ENCODE measurements at places on chromosomes 2 and 18. TPM values are rescaled to one million over a fixed set of nuclear protein-coding genes. Genes with fewer than 3 reads are reported as not detected.

GRCh38 chr2:239354132-239354790, 46.6 kb downstream of the HDAC4 start:
- H3K36me3 ChIP-seq, result no peaks in the 10 kb centered on the region
- no peak overlapping the region for H3K4me3 ChIP-seq
- H3K27me3 ChIP-seq, result no peaks in the 10 kb centered on the region
- peaks cover 3% of the 10 kb centered on the region for H3K4me1 ChIP-seq

DNA sequence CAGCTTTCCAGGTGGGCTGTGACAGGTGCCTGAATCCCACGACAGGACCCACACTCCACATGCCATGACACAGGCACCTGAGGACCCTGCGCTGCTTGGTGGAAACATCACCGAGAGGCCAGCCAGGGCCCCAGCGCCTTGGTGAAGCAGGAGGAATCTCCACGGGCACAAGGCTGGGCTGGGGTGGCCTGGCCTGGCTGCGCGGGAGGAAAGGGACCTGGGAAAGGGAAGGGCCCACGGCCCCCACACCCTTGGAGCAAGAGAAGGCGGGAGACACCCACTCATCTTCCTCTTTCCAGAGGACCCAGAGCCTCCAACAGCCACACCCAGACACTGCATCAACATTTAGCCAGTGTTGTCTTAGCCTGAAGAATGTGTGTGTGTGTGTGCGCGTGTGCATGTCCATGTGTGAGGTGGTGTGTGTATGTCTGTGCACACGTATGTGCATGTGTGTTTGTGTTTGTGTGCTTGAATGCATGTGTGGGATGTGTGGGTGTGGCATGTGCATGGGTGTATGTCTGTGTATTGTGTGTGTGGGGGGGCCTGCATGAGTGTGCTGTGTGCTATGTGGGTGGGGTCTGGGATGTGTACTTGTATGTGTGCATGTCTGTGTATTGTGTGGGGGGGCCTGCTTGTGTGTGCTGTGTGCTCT, 6.3 kb upstream of the OTOS start:
- no peak overlapping the region for H3K4me3 ChIP-seq
- no peaks in the 10 kb centered on the region for H3K27me3 ChIP-seq
- no peak overlapping the region for H3K27ac ChIP-seq
- no peak for DNase-seq

Gene NPPC
- total RNA-seq, result not detected

DNA sequence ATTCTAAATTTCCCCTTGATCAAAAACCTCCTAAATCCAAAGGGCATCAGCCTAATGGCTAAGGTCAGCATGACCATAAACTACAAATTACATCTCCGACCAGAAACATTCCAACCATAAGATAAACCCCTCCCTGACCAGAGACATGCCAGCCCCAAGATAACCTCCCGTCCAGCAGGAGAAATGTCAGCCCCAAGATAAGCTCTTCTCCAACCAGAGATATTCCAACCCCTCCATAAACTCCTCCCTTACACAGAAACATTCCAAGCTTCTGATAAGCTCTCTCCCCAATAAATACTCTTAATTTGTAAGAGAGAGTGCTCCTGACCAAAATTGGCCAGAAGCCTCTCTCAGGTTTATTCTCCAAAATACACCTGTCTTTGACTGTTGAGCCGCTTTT, 274.0 kb downstream of the RNF152 start:
- no peak overlapping the region for H3K27ac ChIP-seq
- DNase-seq, result no peak
- no peaks in the 10 kb centered on the region for H3K4me1 ChIP-seq
- H3K27me3 ChIP-seq, result no peaks in the 10 kb centered on the region

DNA sequence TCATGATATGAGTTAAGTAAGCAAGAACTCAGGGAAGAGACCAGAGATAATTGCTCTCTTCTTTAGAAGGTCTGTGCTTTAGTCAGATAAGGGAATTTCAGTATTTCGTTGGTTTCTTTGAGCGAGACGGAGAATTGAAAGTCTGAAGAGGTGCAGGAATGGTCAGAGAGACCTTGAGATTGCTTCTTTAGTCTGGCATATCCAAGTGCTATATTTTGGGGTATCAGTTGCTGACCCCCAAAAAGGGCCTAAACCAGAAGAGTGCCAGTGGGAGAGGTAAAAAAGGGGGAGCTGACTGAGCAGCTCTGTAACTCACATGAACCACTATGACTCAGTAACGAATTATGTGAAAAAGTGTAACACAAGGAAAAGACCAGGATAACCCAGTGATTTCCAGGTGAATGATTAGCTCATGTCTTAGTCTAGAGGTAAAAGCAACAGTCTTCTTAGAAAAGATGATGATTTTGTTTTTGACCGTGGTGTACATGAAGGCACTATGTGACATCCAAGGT, 932.9 kb downstream of the TDRD15 start:
- H3K4me3 ChIP-seq, result no peak overlapping the region
- no peak overlapping the region for H3K27ac ChIP-seq
- H3K27me3 ChIP-seq, result no peaks in the 10 kb centered on the region
- H3K4me1 ChIP-seq, result no peaks in the 10 kb centered on the region
- DNase-seq, result no peak
- no peaks in the 10 kb centered on the region for H3K36me3 ChIP-seq

- no peaks in the 10 kb centered on the region for H3K4me1 ChIP-seq
- peak overlapping the region; percentile 73 for H3K27ac ChIP-seq
- DNase-seq, result peak; percentile 52
- no peaks in the 10 kb centered on the region for H3K36me3 ChIP-seq
These were observed 90.1 kb downstream of the TWIST2 start for GRCh38 chr2:238938003-238938400.

Gene IL1B
- not detected for total RNA-seq

GRCh38 chr2:14350856-14351255, 281.7 kb upstream of the LRATD1 start:
- H3K27me3 ChIP-seq, result no peaks in the 10 kb centered on the region
- DNase-seq, result no peak
- H3K27ac ChIP-seq, result no peak overlapping the region
- no peaks in the 10 kb centered on the region for H3K4me1 ChIP-seq
- no peaks in the 10 kb centered on the region for H3K36me3 ChIP-seq

Gene ABCG8
- total RNA-seq, result not detected

DNA sequence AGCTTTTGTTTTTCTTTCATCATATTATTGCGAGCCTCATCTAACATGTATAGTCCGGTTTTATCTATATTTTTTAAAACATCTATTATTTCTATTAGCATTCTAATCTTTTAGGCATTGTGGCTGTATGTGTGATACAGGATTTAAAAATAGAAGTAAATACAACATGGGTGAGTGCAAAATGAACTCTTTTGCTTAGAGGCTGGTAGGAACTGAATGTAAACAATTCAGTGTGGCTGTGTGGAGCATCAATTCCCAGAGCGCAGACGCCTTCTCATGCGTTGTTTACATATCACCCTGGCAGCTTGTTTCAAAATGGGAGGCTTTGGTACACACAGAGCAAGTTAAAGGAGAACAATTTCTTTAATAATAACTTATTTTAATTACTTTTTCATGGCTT, 836 bp downstream of the DTNA start:
- no peaks in the 10 kb centered on the region for H3K27me3 ChIP-seq
- peak overlapping the region; percentile 9 for H3K4me3 ChIP-seq
- H3K4me1 ChIP-seq, result peaks cover 5% of the 10 kb centered on the region
- H3K27ac ChIP-seq, result peak overlapping the region; percentile 81
- DNase-seq, result no peak
